ENCODE measurements at places on chromosomes 1 and 21.

DNA sequence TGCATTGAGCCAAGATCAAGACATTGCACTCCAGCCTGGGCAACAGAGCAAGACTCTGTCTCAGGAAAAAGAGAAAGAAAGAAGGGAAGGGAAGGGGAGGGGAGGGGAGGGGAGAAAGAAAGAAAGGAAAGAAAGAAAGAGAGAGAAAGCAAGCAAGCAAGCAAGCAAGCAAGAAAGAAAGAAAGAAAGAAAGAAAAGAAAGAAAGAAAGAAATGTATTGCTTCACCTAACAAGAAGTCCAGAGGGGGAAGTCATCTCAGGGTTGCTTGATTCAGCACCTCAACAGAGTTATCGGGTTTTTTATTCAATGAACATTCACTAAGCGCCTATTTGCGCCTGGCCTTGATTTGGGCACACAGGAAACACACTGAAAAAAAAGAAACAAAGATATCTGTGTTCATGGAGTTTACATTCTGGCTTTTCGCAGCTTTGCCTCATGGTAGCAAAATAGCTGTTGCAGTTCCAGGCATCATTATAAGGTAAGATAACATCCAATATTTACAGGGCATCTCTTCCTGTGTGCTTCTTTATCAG is 8.2 kb upstream of the RCSD1 start:
- DNase-seq, result no peak

DNA sequence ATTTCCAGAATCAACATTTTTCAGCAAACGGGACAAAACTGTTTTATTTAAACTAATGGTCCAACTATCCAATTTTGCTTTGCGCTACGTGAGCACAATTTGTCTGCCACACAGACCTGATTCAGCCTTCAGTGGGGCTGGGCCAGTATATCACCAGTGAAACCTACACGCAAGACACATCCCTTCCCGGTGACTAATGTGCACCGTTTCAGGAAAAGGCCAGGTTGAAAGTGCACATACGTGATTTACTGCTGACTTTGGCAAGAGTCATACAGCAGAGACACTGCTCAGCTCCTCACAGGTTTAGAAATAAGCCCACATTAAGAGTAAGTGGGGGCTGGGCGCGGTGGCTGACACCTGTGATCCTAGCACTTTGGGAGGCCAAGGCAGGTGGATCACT is 5.1 kb upstream of the TMEM51 start:
- DNase-seq, result no peak

DNA sequence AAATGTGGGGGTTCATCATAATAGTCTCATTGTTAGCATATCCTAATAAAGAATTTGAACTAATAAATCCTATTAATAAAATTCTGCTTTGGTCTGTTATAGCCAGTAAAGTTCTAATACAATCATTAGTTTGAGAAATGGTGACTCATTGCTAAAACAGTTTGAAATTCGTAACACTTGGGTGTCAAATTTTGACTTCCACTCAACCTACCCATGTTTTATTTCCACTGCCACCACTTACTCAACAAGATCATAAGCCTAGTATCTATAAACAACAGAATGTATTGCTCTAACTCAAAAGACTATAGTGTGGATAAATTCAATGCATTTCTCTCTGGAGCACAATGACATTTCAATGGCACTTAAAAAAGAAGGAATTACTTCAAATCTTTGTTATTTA is 29.1 kb downstream of the LGALS8 start:
- DNase-seq, result no peak

GRCh38 chr1:203937678-203938330 is 76.4 kb downstream of the SNRPE start:
- no peak for DNase-seq

- no peak for DNase-seq
Measured at GRCh38 chr1:162753001-162753658, 37.4 kb upstream of the HSD17B7 start.

DNA sequence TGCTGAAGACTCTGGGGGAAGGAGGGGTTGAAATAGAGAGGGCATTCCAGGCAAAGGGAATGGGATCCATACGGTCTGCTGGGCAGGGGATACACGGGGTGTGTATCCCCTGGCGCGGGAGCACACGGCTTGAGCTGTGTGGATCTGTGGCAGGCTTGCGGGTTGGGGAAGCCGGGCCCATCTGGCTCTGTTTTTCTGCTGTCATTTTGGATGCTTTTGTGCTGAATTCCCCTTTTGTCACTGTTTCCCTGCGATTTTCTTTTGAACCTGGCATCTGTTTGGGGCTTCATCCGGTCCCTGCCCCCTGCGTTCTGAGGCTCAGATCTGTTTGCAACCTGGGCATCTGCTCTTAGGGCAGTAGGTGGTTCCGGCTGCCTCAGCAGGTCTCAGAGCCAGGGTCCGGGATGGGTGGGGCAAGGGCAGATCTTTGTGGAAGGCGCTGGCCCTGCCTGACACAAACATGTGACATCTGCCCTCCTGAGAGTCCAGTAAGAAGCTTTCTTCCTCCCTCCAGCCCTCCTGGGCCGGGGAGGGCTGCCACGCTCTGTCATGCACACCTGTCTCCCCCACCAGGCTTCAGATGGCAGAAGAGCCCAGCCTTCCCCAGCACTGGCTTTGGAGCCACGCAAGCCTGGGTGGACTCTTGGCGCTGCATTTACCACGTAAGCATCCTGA is 84.0 kb downstream of the IGSF21 start:
- DNase-seq, result no peak

DNA sequence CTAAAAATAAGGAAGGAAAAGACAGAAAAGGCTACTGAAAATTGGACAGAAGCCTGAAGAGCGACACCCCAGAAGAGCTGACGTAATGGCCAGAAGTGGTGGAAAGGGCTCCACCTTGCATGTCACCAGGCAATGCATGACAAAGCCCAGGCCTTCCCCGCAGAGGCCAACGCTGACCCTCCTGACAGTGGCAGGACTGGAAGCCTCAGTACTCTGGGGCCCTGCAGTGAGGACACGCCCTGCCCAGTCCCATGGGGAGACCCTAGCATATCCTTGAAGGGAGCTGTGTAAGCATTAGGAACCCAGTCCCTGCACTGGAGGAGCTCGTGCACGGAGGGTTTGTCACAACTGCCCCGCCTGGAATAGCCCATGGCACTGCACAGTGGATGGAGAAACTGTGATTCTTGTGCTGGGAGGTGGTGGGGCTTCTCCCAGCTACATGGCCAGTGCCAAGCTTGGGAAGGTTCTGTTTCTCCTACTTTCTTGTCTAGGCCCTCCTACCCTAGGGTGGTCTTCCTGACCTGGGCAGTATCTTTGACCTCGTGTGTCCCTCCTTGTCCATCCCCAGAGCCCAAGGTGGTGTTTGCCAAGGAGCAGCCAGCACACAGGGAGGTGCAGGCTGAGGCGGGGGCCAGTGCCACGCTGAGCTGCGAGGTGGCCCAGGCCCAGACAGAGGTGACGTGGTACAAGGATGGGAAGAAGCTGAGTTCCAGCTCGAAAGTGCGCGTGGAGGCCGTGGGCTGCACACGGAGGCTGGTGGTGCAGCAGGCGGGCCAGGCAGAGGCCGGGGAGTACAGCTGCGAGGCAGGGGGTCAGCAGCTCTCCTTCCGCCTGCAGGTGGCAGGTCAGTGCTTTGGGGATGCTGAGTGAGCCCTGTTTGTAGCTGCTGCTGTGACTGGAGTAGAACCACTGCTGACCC is 60.4 kb downstream of the OBSCN start:
- no peak for DNase-seq

DNA sequence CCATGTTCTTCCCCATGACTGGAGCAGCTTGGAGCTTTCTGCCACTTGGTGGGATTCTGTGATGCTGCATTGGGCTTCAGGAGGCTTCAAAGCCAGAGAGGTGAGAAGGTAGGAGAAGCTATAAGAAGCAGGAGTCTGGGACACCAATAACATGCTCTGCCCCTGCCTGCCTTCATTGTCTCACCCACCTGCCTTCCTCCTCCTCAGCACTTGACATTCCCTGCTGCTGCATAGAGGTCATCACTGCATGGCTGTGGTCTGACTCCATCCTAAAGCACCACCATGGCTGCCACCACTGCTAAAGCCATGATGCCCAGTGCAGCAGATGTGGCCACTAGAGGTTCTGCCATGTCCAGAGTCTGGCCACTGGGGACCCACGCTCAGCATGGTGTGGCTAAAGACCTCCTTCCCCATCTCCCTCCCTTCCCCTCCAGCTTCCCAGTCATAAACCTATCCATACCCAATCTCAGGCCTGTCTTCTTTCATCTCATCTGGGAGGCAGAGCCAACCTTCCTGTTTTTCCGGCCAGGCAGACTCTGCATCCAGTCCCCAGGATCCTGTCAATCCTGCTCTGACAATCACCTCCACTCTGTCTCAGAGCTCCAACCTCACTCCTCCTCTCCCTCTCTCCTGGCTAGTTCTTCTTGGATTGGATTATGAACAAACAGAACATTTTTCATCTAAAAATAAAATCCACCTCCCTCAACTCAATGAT is 285.1 kb upstream of the POU3F1 start:
- no peak for DNase-seq

Data from activated CD4-positive, alpha-beta T cell treated with anti-CD3 and anti-CD28 coated beads, Interleukin-2, amount 10 ng/mL, durations not matched to agents 7 days and 5 days (primary cell).